Osteocyte (in vitro differentiated cells): ENCODE measurements at places on chromosomes 3 and 15.

DNA sequence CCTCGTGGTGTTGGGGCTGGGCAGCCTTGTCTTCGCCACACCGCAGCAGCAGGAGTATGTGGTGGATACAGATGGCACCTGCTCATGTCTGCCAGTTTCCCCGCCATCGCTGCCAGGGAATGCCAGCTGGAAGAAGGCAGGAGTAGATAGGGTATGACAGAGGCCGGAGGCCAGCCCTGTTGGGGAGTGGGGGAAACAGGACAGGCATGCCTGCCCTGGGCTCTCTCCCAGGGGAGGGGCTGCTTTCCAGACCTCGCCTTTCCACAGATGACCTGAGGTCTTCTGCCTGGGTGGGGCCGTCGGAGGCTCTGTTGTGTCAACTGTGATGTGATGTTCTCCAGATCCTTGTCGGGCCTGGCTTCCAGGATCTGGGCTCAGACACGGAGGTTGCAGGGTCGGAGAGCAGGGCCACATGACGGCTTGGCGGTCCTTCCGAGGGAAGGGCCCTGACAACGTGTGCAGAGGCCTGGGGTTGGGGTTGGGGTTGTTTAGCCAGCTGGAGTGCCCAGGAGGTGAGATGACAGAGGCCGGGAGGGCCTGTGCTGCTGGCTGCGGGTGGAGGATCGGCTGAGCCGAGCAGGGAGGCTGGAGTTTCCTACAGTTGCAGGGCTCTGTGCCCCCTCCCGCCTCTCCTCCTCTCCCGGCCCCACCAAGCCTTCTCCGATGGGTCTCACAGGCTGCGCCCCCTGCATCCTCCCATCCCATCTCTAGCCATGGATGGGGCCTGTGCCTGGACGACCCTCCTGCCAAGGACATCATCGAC lies 102.0 kb downstream of the TBC1D2B start:
- no peak for DNase-seq

- peak; percentile 89 for DNase-seq
These were observed 81.6 kb downstream of the PPCDC start for GRCh38 chr15:75104804-75105557.

DNA sequence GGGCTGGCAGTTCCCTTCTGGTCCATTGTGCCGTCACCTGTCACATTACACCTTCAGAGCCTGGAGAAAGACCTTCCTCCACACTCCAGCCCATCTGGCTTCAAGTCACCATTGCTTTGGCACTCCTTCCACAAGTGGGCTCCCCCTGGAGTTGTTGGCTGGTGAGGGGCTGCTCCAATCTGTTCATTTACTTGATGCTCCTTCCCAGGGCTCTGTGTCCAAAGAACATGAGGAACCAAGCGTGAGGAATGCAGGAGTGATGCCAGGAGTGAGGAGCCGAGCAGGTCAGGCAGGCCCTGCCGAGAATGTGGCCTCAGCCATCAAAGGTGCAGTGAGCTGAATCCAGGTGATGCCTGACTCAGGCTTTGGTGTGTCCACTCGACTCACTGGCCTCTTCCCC lies 57.2 kb downstream of the OXNAD1 start:
- DNase-seq = no peak

GRCh38 chr15:67784090-67784781 lies 41.1 kb upstream of the SKOR1 start:
- no peak for DNase-seq

DNA sequence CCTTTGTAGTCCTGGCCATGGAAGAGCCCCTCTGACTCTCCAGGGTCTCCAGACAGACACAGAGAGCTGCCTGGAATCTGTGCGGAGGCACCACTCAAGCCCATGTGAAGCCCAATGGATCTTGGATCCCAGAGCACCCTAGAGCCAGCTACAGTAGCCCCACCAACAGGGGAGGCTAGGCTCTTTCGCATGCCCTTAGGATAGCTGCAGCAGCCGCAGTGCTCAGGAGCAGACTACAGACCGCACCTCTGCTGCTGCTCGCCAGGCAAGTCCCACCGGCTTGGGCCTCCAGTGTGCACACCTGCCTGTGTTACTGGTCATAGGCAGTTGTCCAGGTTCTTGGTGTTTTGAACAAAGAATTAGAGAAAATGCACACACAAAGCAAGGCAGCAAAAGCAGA lies 131.6 kb downstream of the SPATA16 start:
- no peak for DNase-seq

DNA sequence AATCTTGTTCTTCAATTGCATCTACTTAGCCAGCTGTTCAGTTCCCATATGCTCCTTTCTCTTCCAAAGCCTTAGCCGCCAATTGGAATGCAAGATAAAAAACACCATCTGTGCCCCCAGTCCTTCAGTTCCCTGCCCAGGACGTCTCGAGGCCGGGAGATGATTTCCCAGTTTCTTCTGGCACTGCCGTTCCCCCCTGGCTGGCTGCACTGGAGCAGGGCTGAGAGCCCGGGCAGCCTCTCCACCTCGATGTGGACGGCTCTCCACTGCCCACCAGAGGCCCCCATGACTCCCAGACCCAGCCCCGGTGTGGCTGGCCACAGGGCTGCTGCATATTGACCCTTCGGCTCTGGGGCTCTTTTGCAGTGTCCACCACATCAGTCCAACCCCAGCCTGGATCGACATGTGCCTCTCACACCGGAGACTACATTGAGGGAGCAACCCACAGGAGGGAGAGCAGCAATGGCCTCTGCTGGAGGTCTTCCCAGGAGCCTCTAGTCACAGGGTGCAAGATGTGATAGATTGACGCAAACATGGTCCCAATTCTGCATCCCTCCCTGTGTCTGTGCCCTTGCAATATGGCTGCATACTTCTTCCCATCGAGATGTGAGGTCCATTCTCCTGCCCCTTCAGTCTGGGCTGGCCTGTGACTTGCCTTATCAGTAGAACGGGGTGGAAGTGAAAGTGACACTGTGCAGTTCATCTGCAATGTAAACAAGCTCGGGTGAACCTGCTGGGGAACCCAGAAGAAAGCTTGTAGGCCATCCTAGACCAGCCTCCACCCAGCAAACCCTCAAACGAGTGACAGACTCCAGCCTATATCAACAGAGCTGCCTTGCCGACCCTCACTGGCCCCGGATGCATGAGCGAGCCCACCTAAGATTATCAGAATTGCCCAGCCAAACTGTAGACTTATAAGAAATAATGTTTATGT lies 52.3 kb upstream of the PRR20G start:
- DNase-seq = peak; percentile 82

DNA sequence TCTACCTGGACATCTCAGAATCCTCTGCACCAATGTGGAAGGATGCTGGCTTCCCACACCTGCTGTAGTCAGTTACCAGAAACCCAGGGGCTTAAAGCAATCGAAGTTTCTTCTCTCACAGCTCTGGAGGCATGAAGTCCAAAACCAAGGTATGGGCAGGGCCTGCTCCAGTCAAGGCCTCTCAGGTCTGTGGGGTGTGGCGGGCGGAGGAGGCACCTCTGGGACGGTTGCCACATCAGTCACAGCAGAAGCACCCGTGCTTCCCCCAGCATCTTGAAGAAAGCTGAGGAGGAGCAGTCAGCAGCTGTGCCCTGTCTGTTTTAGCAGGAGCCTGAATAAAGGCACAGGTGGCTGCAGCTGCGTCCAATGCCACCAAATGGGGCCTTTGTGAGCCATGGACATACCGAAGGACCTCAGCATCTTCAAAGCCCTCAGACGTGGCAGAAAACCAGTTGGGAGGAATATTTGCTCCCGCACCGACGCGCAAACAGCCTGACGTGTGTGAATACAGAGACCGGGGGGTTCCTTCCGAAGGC lies 68.9 kb downstream of the TFRC start:
- DNase-seq = peak; percentile 71

DNA sequence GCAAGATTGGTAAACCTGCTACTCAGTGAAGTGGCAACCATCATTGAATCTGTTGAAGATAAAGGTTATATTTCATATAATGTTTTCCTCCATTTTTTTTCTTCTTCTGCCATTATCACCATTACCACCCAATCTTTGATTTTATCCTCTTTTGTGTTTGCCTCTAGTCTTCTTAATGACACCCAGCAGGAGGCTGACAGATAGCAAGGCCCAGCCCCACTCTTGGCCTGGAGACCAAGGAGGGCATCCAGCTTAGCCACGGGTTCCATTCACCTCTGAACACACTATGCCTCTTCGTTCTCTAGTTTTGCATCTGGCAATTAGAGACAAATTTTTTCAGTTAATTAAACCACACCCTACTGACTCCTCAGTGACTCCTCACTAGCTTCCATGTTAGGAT lies 129.7 kb downstream of the TPRG1 start:
- no peak for DNase-seq

- no peak for DNase-seq
These were observed 32.5 kb downstream of the PARP15 start for GRCh38 chr3:122609798-122610559.

DNA sequence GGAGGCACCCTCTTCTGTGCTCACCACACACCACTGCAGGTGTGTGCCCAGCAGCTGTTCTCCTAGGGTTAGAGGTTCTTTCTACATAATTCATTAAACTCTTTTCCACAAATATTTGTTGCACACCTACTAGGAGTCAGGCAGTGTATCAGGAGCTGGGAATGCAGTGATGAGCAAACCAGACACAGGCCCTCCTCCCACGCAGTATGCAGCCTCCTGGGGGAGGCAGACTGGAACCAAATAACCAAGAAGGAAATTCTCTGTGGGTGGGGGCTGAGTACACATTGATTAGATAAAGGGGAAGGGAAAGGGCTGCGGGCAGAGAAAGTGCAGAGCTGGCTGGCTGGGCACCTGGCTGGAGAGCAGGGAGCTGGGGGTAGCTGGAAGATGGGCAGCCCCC lies 18.5 kb upstream of the C3orf22 start:
- DNase-seq = no peak

GRCh38 chr3:34725774-34726173 lies 913.6 kb upstream of the ARPP21 start:
- DNase-seq = no peak

- DNase-seq = no peak
These were observed 173.4 kb downstream of the XXYLT1 start for GRCh38 chr3:195097331-195098255.

DNA sequence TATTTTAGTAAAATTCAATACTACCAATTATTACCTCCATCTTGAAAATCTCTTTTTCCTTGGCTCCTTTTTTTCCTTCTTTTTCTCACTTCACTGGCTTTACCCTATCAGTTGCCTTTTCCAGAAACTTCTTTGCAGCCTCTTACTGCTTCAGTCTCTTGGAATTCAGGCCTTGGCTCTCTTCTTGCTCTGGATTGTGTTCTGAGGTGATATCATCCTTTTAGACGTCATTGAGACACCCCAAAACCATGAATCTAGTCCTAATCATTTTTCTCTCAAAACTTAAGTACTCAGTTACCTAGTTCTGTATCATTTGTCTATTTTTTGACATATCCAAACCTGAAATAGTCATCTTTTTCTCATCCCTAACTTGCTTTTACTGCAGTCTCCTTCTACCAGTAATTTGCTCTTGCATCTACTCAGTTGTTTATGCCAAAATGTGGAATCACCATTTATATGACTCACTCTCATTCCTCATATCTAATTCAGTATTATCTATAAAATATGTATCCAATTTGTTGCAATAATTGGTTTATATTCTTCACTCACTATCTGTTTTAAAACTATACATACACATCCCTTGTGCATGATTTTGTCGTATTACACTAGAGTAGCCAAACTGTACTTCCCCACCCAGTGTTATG lies 703.2 kb upstream of the CCDC54 start:
- no peak for DNase-seq

DNA sequence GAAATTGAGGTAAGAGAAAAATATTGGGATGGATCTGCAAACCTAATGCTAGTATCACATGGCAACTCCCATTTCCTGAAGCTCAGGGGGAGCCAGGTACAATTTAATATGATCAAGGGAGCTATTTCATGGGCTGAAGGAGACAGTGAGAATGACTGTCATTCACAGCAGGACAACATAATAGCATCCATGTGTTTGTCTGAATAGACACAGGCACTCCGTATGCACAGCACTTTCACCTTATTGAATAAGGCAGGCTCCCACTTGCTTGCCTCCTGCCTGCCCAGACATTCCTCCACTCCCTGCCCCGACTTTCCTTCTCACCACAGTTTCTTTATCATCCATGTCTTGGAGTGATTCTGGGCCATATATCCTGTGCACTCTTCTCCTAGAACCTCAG lies 156.6 kb upstream of the SLC24A5 start:
- no peak for DNase-seq

DNA sequence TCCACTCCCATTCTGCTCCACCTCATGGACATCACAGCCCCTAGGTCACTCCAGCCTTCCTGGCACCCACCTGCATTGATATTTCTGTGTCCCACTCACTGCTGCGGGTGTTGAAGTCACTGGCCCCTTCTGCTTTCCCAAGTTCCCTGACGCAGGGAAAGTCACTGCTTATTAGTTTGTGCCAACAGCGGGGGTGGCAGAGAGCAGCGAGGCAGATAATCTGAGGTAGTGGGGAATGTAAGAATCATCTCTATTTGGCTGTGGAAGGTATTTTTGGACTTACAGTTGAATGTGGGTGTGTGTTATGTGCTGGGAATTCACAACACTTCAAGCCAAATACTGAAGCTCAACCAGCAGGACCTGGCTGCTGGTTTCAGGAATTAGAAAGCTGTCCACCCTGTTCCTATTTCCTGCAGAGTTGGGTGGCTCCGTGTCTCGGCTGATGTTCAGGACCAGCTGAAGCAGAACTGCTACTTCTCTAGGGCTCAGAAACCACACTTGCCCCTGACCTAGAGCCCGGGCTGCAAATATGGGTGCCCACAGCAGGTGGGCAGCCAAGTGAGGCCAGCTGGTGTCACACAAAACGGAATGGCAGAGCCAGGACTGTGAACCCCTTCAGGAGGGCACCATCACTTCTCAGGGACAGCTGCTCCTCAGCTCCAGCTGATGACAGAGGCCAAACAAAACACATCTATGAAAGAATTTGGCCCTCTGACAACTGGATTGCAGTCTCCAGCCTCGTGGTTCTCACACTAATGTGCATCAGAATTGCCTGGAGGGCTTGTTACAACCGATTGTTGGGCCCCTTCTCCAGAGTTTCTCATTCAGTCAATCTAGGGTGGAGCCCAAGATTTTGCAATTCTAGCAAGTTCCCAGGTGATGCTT lies 57.7 kb downstream of the SEMA5B start:
- no peak for DNase-seq

GRCh38 chr3:63875510-63875909 lies 11.8 kb downstream of the ATXN7 start:
- no peak for DNase-seq

DNA sequence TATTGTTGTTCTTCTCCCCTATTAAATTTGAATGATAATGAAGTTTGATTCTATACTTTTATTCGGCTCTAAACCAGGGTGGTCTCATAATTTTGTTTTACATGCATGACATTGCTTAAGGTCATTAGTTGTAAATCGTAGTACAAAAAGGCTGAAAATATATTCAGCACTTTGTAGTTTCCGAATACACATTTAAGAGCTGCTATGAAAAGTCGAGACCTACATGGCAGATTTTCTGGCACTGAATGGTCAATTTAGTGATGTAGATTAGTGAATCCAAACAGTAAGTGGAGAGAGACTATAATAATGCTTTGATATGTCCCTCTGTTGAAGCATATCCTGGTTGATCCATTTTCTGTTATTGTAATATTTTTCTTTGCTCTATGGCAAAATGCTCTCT lies 254.0 kb upstream of the SOX2 start:
- no peak for DNase-seq

DNA sequence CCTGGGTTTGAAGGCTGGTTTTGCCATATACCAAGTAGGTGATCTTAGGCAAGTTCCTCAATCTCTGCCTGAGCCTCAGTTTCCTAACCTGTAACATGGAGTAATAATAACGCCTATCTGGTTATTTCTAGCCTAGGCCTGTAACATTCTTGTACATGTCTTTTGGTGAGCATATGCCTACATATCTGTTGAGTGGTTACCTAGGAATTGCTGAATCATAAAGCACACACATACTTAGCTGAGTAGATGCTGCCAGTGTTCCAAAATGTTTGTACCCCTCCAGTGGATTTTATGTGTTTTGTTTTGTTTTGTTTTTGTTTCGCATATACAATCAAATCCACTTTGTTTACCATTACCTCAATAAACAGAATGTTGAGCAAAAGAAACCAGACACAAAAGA lies 17.4 kb upstream of the MFGE8 start:
- no peak for DNase-seq
